AML-193 (cell line): ENCODE measurements at places on chromosomes 11 and 22.

GRCh38 chr11:71235719-71236118 is 16.7 kb downstream of the SHANK2 start:
- no peak for DNase-seq

DNA sequence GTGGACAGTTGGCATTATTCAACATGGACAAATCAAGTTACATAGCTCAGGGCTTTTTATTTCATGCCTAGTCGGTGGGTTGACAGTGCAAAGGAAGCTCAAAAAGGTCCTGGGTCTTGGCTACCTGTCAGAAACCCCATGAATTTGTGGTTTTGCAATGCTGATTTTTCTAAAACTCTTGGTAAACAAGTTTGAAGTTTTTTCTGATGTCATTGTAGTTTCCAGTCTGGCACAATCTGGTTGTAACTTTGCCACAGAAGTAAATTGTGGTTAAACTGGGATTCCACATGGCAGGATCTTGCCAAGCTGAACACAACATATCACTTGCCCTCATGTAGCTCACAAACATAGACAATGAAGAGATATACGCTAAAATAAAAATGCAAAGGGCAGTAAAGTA is 100.8 kb downstream of the EHF start:
- DNase-seq: no peak

GRCh38 chr11:59669611-59670009 is 773 bp upstream of the PATL1 start:
- peak; percentile 34 for DNase-seq

DNA sequence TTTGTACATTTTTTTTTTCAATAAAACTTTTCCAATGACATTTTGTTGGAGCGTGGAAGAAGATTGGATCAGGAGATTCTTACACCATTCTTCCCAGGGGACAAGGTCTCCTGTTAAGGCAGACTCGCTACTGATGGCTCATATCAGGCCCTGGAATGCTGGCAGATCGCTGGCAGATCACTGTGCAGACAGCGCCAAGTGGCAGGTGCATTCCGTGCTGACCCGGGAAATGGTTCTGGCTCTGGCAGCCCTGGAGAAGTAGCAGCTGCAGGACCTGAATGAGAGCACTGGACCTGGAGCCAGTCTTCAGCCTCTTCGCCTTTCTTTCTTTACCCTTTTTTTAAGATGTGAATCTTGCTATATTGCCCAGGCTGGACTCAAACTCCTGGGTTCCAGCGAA is 10.7 kb downstream of the SERPINH1 start:
- no peak for DNase-seq

GRCh38 chr11:118843565-118843964 is 40.1 kb upstream of the CXCR5 start:
- DNase-seq: no peak

GRCh38 chr11:10201343-10201742 is 92.7 kb downstream of the SBF2 start:
- no peak for DNase-seq

DNA sequence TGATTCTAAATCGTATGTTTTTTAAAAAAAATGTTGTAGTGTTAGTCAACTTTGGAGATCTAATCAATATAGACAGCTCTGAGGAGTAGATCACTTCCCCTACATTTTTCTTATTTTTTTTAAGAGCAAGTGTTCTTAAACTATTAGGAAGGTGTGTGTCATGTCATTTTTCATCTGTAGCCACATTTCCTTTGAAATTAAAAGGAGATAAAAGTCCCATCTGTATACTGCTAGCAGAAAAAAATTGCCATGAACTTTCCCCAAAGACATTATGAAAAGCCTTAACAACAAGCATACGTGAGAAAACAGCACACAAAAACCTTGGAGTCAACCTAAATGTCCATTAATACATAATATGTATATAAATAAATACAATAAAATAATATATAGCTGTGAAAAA is 286.6 kb downstream of the ETS1 start:
- DNase-seq: no peak

DNA sequence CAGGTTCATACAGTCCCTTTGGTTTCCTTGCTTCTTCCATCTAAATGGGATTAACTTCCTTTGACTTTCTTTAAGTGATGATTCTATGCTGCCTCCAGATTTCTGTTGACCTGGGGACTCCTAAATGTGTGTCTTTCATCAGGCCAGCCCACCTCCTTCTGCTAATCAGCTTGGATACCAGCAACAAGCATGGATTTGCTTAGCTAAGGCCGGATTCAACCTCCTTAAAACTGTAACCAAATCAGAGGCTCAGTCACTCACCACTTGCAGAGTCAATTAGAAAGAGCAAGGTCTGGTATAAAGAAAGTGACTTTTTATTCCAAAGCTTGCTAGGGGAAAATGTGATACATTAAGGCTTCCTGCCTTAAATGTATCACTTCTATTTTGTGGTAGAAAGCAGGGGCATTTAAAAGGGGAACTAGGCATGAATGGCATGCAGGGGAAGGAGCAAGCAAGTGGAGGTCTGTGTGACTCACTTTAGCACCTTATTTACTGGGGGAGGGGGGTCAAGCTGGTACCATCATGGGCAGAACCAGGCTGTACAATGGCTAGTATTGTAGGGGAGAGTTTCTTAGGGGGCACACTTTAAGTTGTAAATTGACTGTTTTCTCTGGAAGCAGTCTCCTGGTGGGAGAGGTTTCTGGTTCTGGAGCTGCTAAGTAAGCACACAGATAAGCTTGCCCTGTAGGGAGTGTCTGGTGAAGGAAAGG is 239.0 kb upstream of the PDGFD start:
- DNase-seq: peak; percentile 71

GRCh38 chr11:127926721-127927120 is 660.6 kb downstream of the ETS1 start:
- DNase-seq: no peak

GRCh38 chr11:87740451-87740850 is 434.8 kb downstream of the RAB38 start:
- DNase-seq: no peak
